ENCODE measurements at places on chromosomes 5 and 9.

GRCh38 chr5:129114539-129115193, 20.1 kb downstream of the ISOC1 start:
- DNase-seq = no peak

- DNase-seq = no peak
Measured at GRCh38 chr5:131644822-131645221, 9.8 kb upstream of the RAPGEF6 start.

GRCh38 chr5:43530648-43531047, 15.7 kb upstream of the C5orf34 start:
- DNase-seq = no peak

GRCh38 chr9:77495834-77496671, 152.1 kb downstream of the GNA14 start:
- peak; percentile 55 for DNase-seq

- no peak for DNase-seq
Measured at GRCh38 chr5:53694520-53695022, 134.1 kb downstream of the NDUFS4 start.

DNA sequence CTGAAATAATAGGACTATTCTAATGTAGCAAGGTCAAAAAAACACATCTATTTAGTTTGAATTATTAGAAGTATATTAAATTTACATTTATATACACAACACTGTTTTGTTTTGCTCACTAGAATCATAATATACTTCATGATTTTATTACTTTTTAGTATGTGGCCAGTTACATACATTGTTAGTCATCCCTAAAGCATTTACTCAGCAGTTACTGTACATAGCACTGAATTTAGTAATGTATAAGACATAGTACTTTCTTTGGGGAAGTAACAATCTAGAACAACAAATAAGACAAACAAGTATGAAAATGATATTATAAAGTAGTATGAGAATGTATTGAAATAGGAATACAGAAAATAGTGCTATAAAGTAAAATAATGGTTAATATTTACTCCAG, 28.2 kb downstream of the ERCC8 start:
- no peak for DNase-seq

DNA sequence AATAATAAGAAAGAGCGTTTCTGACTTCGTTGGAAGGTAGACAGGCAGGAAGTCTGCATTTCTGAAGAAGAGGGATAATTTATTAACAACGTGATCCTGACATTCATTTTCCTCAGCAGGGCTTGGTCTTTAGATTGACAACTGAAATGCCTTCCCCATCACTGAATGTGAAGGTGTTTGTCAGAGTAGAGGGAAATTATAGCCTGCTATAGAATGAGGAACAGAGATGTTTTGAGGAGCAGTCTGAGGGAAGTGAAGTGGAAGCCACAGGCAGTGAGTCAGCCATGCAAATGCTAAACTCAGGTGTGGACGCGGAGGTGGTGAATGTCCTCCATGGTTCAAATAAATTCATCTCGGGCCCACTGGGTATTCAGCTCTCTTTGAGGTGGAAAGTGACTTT, 30.5 kb downstream of the C7 start:
- no peak for DNase-seq

GRCh38 chr9:126942399-126942798, 27.8 kb downstream of the RALGPS1 start:
- DNase-seq = no peak

DNA sequence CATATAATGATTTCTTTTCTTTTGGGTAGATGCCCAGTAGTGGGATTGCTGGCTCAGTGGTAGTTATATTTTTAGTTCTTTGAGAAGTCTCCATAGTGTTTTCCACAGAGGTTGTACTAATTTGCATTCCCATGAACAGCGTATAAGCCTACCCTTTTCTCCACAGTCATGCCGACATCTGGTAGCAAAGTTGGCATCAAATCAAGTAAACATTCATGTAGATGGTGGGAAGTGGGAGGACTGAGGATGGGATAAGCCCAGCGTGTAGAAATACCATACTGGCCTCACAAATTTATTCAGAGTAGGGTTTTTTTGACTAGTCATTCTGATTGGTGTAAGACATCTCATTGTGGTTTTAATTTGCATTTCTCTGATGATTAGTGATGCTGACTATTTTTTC, 115.4 kb downstream of the EGFLAM start:
- peak; percentile 75 for DNase-seq

All from DMS 273 treated with DMSO at 0.1 percent for 48 hours (cell line).